ENCODE measurements at places on chromosomes 13 and 19.

GRCh38 chr13:21884299-21884909 is 213.5 kb downstream of the FGF9 start:
- DNase-seq: peak; percentile 8

DNA sequence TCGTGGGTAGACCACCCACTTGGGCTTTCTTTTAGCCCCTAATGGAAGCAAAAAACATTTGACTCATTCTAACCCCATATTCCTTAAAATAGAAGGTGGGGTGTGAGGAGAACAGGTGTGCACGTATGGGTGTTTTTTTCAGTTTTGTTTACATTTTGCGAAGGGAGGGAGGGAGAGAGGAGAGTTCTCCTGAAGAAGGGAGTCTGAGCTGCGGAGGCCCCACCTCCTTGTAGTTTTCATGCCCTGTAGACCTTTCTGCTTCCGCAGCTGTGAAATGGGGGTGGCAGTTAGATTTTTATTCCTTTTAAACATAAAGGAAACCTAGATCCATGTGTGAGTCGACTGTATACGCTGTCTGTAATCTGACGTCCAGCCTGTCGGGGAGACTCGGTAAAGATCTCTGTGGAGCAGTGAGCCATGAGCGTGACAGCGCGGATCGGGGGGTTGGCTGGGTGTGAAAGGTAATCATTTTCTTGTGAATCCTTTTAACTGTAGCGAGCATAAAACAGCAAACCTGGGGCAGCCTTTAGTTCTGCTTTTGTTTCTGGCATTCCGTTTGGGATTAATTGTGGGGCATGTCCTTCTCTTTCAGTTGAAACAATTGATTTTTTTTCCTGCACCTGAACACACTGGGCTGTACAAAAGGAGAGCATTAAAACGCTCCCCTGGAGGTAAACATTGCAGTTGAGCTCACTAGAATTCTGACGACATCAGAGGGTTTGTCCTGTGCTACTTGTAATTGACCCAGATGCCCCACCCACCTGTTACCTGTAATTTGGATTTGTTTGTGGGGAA is 2.3 kb downstream of the UPF1 start:
- peak; percentile 53 for DNase-seq

DNA sequence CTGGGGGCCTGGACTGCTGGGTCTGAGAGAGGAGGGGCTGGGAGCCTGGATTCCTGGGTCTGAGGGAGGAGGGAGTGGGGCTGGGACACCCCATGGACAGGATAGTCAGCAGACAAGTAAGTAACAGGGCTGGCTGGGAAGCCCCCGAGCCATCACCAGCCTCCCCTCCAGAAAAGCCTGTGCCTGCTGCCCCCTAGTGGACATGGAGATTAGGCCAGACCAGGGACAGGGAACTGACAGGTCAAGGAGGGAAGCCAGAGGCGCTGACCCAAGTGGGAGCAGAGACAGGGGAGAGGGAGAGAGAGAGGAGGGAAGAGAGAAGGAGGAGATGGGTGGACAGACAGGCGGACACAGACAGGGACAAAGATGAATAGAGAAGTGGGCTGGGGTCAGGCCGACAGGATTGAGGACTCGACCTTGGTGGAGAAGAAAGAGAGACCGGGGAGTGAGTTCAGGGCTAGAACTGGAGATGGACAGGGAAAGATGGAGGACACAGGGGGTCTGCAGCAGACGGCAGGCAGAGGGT is 6.7 kb upstream of the ERFL start:
- DNase-seq: peak; percentile 38

DNA sequence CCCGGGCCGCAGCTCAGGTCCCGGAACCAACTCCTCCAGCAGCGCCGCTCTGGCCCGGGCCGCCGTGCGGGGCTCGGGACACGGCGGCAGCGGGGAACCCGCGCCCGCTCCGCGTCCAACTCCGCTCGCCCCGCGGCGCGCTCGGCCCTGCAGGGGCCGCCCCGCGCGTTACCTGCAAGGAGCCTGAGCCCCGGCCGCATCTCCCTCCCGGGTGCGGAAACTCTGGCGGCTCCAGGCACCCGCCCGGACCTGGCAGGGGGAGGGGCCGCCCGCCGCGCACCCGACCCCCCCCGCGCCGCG is at the start of gene TMTC4:
TMTC4 (minus strand) TSS at position 224 of the 300 bp plus-strand sequence. CDS start 4,433 bp downstream, outside the sequence.
- DNase-seq: no peak

DNA sequence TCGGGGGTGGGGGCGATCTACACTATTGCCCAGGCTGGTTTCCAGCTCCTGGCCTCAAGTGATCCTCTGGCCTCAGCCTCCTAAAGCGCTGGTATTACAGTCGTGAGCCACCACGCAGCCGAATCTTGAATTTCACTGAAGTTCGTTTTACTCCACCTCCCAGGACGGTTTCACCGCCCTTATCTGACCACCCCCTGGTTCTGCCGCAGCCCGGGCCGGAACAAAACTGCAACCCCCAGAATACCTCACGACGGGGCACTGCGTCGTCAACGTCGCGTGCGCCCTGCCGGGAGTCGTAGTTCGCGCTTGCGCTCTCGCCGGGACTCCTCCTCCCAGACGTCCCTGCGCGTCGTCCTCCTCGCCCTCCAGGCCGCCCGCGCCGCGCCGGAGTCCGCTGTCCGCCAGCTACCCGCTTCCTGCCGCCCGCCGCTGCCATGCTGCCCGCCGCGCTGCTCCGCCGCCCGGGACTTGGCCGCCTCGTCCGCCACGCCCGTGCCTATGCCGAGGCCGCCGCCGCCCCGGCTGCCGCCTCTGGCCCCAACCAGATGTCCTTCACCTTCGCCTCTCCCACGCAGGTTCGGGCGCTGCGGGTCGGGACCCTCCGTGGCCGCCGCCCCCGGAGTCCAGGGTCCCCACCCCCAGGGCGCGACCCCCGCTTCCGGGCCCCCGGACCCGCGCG is at the start of gene ATP5F1D:
ATP5F1D (plus strand) TSS at position 335 of the 679 bp plus-strand sequence; CDS start at position 435, 100 bp downstream.
- DNase-seq: peak; percentile 92

GRCh38 chr19:11339254-11340098 is at the start of gene RAB3D:
Gene RAB3D, minus strand, starts transcription at chr19:11339657. Its CDS starts 2,258 bp downstream, at chr19:11337399.
- DNase-seq: peak; percentile 77

DNA sequence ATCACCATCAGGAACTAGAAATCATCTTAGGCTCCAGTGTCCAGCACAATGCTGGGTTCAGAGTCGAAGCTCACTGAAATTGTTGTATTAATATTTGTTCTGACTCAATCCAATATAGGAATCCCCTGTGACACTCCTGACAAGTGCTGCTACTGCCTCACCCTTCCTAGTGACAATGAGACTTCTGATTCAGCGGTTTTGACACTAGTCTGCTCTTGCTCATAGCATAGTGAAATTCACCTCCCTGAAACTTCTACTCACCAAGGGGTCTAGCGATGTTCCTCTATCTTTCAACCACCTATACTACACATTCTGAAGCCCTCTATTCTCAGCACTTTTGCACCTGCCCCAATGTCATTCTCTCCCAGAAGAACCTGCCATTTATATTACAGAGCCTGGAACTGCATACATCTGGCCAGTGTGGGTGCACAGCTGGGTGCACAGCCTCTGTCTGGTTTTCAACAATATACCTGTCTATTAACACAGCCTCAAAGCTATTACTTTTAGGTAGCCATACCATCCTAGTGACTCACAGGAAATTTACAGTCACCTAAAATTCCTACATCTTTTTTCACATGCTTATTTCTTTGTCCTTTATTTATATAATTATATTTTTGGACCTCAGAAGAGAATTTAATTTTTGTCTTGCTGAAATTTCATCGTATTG is 88.3 kb downstream of the DOCK9 start:
- no peak for DNase-seq

GRCh38 chr13:43370842-43371241 is 347.5 kb downstream of the DNAJC15 start:
- no peak for DNase-seq

- no peak for DNase-seq
Measured at GRCh38 chr13:67134417-67135129, 95.6 kb downstream of the PCDH9 start.

GRCh38 chr13:109816808-109817203 is 30.4 kb upstream of the IRS2 start:
- no peak for DNase-seq
